ENCODE measurements at places on chromosomes 1 and 21.

DNA sequence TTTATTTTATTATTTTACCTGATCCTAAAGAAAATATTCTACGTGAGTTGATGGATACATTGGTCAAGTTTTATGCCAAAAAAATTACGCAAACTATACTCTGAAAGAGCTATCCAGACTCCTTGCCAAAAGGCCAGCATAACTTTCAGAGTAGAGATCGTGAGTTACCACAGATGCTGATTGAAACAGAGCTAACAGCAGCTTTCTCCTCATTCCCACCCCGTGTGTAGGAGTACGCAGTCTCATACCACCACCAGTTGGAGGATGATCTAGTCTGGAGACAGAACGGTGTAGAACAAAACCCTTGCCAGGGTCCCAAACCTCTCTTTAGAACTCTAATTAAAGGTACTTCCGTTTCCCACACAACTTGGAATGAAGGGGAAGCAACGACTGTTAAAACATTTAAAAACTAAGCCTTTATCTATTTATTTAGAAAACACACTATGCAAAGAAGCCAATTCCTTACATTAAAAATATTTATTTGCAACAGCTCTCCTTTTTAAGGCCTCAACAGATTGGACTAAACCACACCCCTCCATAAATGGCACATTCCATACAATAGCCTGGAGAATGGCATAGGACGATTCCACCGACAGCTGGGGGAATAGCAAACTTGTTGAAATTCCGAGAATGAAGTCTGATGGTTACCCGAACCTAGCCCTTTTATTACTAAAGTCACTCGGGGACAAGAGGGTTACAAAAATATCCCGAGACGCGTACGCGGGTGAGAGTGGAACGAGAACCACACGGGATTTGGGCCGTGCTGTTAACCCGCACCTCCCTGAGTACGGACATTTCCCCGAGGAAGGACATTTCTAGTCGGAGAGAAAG, 1.4 kb downstream of the NUCKS1 start:
- no peak for DNase-seq

DNA sequence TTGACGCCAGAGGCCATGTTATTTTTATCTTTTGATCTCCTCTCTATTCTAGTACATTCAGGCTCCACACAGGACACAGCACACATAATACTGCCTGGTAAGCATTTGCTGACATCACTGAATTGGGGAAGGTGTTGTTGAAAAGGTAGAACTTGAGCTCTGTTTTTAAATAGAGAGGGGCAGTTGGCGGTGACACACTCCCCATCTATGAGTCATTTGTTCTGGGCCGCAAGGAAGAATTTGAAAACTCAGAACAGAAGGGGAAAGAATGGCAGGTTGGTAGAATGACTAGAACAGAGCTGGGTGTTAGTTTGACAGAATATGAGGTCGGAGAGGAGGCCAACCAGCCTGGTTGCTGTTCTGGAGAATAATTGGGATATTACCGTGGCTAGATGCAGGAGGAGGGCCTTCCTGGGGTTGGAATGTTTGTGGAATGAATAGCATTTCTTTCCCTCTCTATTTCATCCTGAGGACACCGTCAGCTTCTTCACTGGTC, 52.1 kb upstream of the ERRFI1 start:
- no peak for DNase-seq

DNA sequence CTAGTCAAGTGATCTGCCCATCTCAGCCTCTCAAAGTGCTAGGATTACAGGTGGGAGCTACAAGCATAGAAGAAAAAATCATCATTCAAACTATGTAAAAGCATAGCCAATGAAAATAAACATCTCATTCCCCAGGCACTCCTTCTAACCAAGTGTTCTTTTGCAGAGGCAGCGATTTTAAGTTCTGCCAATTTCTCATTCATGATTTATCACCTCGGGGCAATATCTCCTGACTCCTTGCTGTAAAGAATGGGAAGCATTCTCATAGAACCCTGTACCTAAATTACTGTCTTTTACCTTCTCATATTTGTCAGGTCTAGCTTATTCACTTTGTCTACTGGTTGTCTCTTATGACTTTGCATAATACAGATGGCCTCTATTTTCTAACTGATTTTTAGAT, 32.5 kb upstream of the IVNS1ABP start:
- DNase-seq, result no peak

DNA sequence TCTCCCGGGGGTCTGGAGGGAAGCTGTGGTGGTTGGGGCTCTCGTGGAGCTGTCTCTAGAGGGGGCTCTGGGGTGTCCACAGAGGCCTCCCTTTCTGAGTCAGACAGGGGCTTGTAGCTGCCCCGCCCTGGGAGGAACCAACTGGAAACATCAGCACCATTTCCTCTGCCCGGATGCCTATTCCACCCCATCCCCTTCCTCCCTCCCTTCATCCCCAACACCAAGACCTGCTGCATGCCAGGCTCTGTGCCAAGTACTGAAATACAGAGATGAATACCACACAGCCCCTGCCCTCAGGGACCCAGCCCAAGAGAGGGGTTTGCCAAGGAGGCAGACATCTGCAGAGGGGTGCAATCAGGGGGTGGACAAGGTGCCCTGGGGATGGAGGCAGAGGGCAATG, 125.6 kb upstream of the ADAR start:
- DNase-seq, result no peak

GRCh38 chr1:43533584-43533983, 2.9 kb downstream of the PTPRF start:
- DNase-seq, result no peak

DNA sequence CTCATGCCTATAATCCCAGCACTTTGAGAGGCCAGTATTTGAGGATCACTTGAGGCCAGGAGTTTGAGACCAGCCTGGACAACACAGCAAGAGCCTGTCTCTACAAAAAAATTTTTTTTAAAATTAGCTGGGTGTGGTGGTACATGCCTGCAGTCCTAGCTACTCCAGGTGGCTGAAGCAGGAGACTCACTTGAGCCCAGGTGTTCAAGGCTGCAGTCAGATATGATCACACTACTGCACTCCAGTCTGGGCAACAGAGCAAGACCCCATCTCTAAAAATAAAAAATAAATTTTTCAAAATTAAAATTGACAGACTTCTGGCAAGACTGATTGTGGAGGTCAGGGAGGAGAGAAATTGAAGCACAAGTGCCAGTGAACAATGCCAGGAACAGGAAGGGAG, 60.8 kb downstream of the ST3GAL3 start:
- DNase-seq, result no peak

DNA sequence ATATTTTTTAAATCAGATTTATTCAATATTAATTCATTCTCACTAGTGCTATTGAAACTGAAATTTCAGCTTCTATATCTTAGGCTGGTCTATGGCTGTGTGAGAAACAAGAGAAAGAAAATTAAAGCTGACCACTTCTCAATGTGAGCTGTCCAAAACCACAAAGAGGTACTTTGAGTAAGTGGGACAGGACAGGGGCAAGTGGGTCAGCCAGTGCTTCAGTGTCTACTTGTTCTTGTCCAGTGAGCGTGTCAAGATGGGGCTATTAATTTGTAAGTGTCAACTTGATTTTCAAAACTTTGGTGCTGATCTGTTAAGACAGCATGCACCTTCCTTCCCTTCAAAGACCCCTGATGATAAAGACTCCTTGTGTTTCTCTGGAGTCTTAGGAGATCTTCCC, 533.9 kb downstream of the PLPP3 start:
- DNase-seq, result no peak

GRCh38 chr1:234253732-234254131, 119.5 kb upstream of the COA6 start:
- DNase-seq, result no peak

DNA sequence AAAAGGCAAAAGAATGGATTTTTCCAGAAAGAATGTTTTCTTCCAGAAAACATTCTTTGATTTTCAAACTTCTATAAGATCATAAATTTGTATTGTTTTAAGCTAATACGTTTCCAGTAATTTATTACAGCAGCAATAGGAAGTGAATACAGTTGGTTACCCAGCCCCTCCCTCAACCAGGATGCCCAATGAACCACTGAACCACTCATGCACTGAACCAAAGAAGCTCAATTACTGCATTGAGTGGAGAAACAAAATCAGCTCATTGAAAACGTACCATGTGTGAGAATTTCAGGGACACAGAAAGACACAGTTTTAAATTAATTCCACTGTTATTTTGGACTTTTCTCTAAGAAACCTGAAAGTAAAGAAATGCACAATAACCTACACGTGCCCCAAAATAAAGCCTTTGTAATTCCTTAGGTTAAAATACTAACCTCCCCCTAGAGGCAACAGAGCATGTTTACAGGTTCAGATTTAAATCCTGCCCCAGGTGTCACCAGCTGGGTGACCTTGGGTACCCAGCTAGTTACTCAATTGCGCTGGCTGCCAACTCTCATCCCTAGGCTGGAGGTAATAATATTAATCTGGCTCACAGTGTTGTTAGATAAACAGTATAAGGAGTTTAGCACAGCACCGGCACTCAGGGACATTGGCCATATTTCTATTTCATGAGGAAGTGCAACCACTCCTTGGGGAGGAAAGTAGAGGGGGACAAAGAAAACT, 111.7 kb downstream of the NMNAT2 start:
- DNase-seq, result no peak

- no peak for DNase-seq
Measured at GRCh38 chr1:169426174-169426705, 1.0 kb downstream of the CCDC181 start.

DNA sequence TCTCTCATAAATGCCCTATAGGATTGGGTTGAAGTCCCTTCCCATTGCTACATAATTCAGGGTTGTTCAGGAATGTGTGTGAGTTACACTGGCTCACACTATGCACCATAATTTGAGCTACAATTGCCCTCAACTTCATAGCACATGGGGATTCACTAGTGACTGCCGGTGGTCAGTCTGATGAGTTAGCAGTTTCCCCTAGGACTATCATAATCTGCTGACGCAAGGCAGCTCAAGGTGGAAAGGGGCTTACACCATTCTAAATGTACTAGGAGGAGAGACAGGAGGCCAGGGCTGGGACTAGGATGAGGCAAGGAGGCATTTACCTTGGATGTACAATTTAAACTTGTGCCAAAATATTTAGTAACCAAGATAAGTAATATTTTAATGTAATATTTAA, 224.7 kb downstream of the GRIK1 start:
- no peak for DNase-seq

- DNase-seq, result no peak
Measured at GRCh38 chr1:55558515-55558914, 343.4 kb upstream of the USP24 start.

- DNase-seq, result no peak
Measured at GRCh38 chr21:42480736-42481135, 15.3 kb downstream of the RSPH1 start.

GRCh38 chr1:114090738-114091505, 62.7 kb downstream of the SYT6 start:
- DNase-seq, result no peak

DNA sequence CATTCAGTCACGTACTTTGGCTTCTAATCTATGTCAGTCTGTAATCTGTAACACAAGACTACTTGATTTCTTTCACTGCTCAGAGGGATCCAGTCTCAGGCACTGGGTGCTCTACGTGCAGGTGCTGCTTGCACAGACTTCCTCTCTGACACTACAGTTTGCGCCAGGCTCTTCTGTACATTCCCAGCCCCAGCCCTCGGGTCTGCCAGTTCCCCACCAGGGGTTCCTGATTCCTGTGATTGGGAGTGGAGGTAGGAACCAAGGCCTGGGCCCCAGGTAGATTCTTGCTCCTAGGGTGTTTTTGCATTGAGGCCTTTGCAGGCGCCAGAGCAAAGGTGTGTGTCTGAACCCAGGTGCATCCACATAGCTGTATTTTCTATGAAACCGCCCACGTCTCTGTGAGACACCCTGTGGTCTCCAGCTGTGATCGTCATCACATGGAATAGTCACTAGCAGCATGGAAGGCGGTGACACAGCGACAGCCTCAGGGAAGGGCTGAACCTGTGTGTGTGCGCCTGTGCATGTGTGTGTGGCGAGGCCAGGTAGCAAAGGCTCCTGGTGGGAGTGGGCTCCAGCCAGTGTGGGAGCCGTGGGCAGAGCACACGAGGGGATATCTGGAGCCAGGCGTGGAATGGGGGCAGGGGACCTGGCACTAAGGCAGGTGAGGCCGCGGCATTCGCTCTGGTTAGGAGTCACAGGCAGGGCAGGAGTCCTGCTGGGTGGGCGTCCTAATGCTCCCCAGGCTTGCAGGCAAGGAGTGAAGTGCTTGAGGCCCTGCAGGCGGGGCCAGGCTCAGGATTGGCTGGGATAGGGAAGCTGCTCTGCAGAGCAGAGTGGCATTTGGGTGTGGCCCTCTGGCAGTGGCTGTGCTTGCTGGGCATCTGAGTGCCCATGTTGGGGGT, 5.2 kb downstream of the GJC2 start:
- no peak for DNase-seq

GRCh38 chr1:31650161-31651088, 5.7 kb upstream of the PEF1 start:
- DNase-seq, result no peak

GRCh38 chr1:18110968-18111367, 3.4 kb downstream of the IGSF21 start:
- DNase-seq, result no peak

DNA sequence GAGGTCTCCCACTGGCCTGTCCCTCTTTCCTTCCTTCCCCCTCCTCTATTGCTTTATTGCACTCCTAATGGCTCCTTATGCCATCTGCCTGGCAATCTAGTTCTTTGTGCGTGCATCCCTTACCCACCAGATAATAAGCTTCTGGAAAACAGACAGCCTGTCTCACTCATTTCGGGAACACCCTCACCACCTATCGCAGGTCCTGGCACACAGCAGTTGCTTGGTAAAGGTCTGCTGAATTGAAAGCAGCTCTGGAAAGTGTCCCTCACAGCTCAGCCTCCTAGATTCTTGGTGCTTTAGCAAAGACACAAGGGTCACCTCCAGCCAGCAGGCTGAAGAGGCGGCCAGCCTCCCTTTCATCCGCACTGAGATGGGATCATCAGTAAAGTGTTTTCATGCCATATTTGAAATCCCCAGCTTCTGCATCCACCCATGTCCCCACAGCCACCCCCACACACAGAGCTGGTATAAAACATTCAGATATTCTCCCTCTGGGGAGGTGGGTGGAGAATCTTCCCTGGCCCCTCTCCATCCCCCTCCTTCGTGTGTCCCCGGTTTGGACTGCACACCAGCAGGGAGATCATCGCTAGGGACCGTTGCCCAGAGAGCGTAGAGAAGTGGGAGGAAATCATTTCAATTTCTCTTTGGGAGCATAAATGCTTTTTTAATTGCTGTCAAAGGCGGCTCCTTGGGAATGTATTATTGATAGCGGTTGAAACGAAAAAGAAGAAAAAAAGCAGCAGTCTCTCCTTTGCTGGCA, 29.1 kb upstream of the ATP2B4 start:
- no peak for DNase-seq

- DNase-seq, result no peak
Measured at GRCh38 chr1:76989976-76990375, 122.7 kb downstream of the ST6GALNAC5 start.

- DNase-seq, result no peak
Measured at GRCh38 chr1:230242326-230242725, 175.3 kb downstream of the GALNT2 start.
